RCC 7860 (cell line): ENCODE measurements at places on chromosomes 1 and 21.

GRCh38 chr1:117606649-117607430, 992 bp downstream of the TENT5C start:
- no peak for DNase-seq

GRCh38 chr1:7504438-7504720, 266.7 kb upstream of the VAMP3 start:
- DNase-seq, result no peak

GRCh38 chr1:108708691-108709660, 3.7 kb upstream of the FNDC7 start:
- no peak for DNase-seq

- peak; percentile 29 for DNase-seq
Measured at GRCh38 chr21:38470755-38471154, 27.5 kb downstream of the ERG start.

- no peak for DNase-seq
Measured at GRCh38 chr1:47438165-47439016, 547 bp downstream of the FOXD2 start.

DNA sequence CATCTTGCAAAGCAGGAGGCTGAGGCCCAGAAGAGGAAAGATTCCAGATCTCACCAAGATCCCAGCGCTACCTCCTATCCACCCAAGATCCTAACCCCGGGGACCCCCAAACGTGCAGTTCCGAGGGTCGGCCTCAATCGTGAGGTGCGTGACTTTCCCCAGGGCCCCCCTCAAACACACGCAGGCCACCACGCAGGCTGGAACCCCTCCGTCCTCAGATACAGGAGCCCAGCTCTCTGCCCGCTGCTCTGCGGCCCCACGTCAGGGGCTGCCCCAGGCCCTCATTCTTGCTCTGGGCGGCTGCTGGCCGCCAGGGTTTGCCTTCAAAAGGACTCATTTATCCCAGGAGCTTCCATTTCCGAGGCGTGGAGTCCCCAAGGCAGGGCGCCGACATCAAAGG, 39.9 kb downstream of the KRTAP10-1 start:
- no peak for DNase-seq

GRCh38 chr1:20725189-20726117, 7.0 kb downstream of the SH2D5 start:
- DNase-seq, result peak; percentile 83

DNA sequence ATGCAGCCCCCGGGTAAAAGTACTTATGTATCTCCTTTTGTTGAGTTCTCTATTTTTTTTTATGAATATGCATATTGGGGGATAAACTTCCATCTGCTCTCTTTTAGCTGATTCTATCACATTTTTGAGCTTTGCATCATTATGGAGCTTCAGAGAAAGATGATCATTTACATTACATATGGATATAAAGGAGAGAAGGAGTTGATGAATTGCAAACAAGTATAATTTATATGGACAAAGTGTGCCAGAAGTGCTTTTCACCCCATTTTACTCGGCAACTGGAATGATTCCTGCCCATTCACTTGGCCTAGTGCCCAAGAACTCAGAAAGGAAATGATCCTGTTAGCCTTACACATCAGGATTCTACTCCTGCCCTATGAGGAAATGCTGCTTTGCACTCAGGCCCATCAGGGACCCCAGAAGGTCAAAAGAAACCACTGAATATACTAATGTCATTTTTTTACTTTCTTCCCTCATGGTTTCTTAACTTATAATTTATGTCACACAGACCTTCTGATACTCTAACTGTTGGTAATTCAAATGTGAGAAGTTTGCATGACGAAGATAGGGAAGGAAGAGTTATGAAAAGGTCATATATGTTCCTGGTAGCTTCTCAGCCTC, 65.6 kb downstream of the SAMSN1 start:
- DNase-seq, result no peak
